ENCODE measurements at places on chromosomes 7 and 10.

DNA sequence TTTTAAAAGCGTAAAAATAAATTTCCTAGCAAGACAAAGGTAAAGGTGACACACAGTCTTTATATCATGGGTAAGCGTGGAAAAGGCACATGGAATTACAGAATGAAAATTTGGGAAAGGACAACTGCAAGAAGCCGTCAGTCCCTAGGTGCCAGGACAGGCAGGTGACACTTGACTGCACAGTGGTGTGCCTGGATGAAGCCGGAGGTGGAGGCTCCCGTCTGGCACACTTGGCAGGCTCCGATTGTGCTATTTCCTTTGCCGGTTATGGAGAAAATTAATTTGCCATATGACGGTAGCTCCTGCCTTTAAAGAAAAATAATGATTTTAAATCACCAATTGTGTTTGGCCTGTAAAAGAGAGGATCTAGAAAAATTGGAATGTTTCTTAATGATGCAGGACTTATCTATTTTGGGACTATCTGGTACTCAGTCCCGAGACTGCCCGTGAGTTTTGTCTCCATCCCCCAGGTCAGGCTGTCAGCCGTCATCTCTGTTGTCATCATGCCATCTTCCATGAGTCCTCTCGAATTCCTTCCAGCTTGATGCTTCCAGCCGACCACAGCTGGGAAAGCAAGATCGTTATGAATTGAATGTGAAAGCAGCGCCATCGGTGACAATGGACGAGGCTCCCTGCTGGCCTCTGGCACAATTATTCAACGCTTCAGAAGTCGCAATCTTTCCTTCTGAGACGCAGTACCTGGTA lies 56.2 kb upstream of the MGMT start:
- no peaks in the 10 kb centered on the region for H3K36me3 ChIP-seq
- H3K27me3 ChIP-seq, result no peaks in the 10 kb centered on the region
- no peak for DNase-seq
- H3K4me1 ChIP-seq, result no peaks in the 10 kb centered on the region
- H3K27ac ChIP-seq, result no peak overlapping the region

GRCh38 chr10:99396471-99396870 lies 34.0 kb downstream of the GOT1 start:
- H3K36me3 ChIP-seq, result 0 out of 2 replicates have a peak, but pooled peaks cover 9% of the 10 kb centered on the region
- H3K27me3 ChIP-seq, result no peaks in the 10 kb centered on the region
- H3K4me1 ChIP-seq, result peaks cover 49% of the 10 kb centered on the region
- peak overlapping the region; percentile 89 for H3K27ac ChIP-seq
- H3K4me3 ChIP-seq, result peak overlapping the region; percentile 57
- peak; percentile 70 for DNase-seq

DNA sequence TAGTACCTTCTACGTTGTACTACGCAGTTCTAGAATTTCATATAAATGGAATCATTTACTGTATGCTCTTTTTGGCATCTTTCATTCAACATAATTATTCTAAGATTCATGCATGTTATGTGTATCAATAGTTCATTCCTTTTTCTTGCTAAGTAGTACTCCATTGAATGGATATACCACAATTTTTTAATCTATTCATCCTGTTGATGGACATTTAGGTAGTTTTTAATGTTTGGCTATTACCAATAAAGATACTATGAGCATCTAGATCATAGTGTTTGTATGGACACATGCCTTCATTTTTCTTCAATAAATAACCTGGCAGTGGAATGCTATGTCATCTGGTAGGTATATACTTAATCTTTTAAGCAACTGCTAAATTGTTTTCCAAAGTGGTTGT lies 83.0 kb upstream of the ELN start:
- DNase-seq, result no peak
- H3K4me3 ChIP-seq, result no peak overlapping the region
- H3K36me3 ChIP-seq, result no peaks in the 10 kb centered on the region
- H3K4me1 ChIP-seq, result peaks cover 14% of the 10 kb centered on the region
- no peak overlapping the region for H3K27ac ChIP-seq
- no peaks in the 10 kb centered on the region for H3K27me3 ChIP-seq

GRCh38 chr7:100969066-100969615 lies at the start of gene MUC12:
MUC12 (plus strand) TSS chr7:100969565; CDS start chr7:100969623, 58 bp downstream.
- no peak within 1 kb of the TSS for H3K4me3 ChIP-seq
- no peak within 1 kb of the TSS for H3K27ac ChIP-seq
- DNase-seq, result no peak
- H3K4me1 ChIP-seq, result no peaks in the 10 kb centered on the region

- no peak for DNase-seq
- no peak overlapping the region for H3K4me3 ChIP-seq
- no peak overlapping the region for H3K27ac ChIP-seq
- no peaks in the 10 kb centered on the region for H3K27me3 ChIP-seq
- H3K4me1 ChIP-seq, result no peaks in the 10 kb centered on the region
Observed at GRCh38 chr7:20543500-20543899, 72.0 kb upstream of the ABCB5 start.

DNA sequence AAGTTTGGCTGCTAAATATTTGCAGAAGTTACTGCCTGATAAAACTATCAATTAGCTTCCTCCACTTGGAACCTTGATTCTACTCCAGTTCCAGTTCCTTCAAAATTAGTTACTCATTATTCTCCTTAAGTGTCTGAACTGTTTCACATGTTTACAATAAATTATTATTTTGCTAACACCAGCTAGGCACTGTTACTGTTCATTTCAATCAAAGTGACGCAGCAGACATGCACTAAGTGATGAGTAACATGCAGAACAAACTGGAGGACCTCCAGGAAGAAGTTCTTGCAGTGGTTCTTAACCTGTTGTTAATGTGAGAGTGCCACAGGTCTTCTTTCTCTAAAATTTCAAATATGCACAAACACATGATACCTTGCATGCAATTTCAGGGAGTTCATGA lies 491.8 kb upstream of the SEMA3A start:
- no peak overlapping the region for H3K27ac ChIP-seq
- H3K27me3 ChIP-seq, result no peaks in the 10 kb centered on the region
- no peaks in the 10 kb centered on the region for H3K36me3 ChIP-seq
- DNase-seq, result peak; percentile 63
- H3K4me3 ChIP-seq, result no peak overlapping the region

- H3K27ac ChIP-seq, result no peak overlapping the region
- H3K4me3 ChIP-seq, result no peak overlapping the region
- H3K4me1 ChIP-seq, result peaks cover 3% of the 10 kb centered on the region
- no peaks in the 10 kb centered on the region for H3K27me3 ChIP-seq
- no peak for DNase-seq
Observed at GRCh38 chr7:1127001-1127400, 33.0 kb downstream of the ZFAND2A start.

- H3K4me3 ChIP-seq, result no peak overlapping the region
- H3K4me1 ChIP-seq, result no peaks in the 10 kb centered on the region
- no peak overlapping the region for H3K27ac ChIP-seq
- no peaks in the 10 kb centered on the region for H3K36me3 ChIP-seq
- peaks cover 9% of the 10 kb centered on the region for H3K27me3 ChIP-seq
- DNase-seq, result peak; percentile 38
Observed at GRCh38 chr7:155590215-155591018, 44.1 kb upstream of the CNPY1 start.

DNA sequence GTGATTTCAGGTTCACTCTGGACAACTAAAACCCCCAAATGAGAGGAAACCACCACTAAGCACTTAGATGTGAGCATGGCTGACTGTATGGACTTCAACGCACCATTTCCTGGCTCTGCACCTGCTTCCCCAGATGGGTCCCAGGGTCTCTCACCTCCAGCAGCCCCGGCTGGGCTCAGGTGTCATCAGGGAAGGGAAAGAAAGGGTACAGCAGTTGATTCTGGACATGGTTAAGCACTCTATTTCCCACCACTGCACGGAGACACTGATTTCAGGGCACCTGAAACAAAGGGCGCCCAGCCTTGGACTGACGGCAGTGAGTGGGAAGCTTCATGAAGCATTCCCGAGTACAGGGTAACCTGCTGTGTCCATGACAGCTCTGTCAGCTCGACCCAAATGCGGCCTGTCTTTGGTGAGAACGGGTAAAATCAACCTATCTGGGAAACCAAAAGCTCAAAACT lies 19.0 kb downstream of the FAM53B start:
- no peaks in the 10 kb centered on the region for H3K27me3 ChIP-seq
- no peak overlapping the region for H3K4me3 ChIP-seq
- H3K36me3 ChIP-seq, result no peaks in the 10 kb centered on the region

DNA sequence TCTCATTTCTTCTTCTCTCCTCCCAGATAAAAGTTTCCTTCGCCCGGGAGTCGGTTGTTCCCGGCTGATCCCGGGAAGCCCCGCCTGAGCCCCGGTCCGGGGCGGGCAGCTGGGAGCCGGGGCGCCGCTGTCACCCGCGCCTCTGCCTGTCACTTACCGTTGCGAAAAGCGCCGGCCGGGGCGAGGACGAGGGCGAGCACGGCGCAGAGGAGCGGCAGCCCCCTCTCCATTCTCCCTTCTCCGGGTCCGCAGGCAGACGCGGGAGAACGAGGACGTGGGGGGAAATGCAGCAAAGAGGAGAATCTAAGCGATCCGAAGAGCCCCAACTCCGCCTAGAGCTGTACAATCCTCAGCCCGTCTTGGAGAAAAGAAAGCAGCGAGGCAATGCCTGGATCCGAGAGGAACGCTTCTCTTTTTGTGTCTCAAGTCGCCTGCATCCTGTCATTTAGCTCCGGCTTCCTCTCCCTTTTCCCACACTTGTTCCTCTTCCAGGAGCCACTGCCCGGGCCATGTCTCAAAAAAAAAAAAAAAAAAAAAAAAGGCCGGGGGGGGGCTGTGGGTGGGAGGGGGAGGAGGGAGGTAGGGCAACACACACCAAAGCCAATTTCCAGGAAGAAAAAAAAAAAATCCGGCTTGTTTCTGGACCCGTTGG lies at the start of gene NRP1:
TSS of gene NRP1 (minus strand) at position 515 of the 652 bp plus-strand sequence. CDS start at position 230, 285 bp downstream.
- H3K4me1 ChIP-seq, result peaks cover 36% of the 10 kb centered on the region
- H3K4me3 ChIP-seq, result peak within 1 kb of the TSS; percentile 94
- DNase-seq, result peak; percentile 59
- H3K27ac ChIP-seq, result peak within 1 kb of the TSS; percentile 86
- no peaks in the 10 kb centered on the region for H3K27me3 ChIP-seq

GRCh38 chr10:126227762-126228134 lies 160.5 kb downstream of the ADAM12 start:
- peak overlapping the region; percentile 86 for H3K27ac ChIP-seq
- no peaks in the 10 kb centered on the region for H3K36me3 ChIP-seq
- peak; percentile 90 for DNase-seq
- no peak overlapping the region for H3K4me3 ChIP-seq
